ENCODE measurements at places on chromosomes 1 and 21. TPM values are rescaled to one million over a fixed set of nuclear protein-coding genes. Genes with fewer than 3 reads are reported as not detected.

F3 gene
- 0.23 TPM for total RNA-seq

MSH4 gene
- total RNA-seq = 0.27 TPM

LRRC3 gene
- total RNA-seq = 1.0 TPM

STYXL2 gene
- total RNA-seq = not detected

KCNK2 gene
- not detected for total RNA-seq

CC2D1B gene
- total RNA-seq = 41.8 TPM

FLG2 gene
- not detected for total RNA-seq

ADAMTSL4 gene
- 1.6 TPM for total RNA-seq

ITGB2 gene
- 359 TPM for total RNA-seq

SLC22A15 gene
- 2.3 TPM for total RNA-seq

C1orf167 gene
- not detected for total RNA-seq

CFHR2 gene
- total RNA-seq = not detected

GJA8 gene
- total RNA-seq = not detected

SYT2 gene
- not detected for total RNA-seq

SPAG17 gene
- not detected for total RNA-seq

KCNK1 gene
- 0.73 TPM for total RNA-seq

All from T-helper 17 cell (primary cell).